ENCODE measurements at places on chromosomes 11 and 22.

GRCh38 chr11:117668321-117668751 lies 128.7 kb downstream of the DSCAML1 start:
- no peak for DNase-seq

DNA sequence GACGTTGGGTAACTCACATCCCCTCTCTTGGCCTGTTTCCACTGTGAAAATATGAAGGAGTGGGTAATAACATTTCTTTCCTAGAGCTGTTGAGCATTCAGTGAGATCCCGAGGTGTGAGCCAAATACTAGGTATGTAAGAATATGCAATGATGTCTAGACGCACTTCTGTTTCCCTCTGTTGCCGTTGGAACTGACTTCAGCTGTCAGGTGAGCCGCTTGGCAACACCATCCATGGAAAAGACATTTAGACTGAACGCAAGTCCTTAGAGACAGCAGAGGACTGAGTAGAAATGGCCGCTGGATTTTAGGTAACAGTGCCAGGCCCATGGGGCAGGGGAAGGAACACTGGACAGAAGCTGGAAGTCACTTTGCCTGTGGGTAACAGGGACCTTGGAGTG lies 29.5 kb upstream of the SHANK2 start:
- DNase-seq = no peak

DNA sequence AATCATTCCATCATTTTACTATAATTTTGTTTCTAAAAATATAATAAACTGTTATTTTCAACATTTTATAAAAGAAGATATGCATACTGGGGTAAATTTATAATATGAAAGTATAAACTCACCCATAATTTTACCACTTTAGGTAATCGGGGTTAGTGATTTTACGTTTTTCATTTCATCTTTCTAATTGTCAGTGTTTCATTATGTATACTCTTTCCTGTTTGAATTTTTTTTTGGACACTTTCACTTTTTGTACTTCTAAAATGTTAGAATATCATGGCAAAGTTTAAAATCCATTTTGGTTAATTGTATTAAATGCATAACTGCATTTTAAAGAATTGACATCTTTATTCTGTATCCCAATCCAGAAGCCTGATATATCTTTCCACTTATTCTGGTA lies 115.8 kb downstream of the METTL15 start:
- no peak for DNase-seq

DNA sequence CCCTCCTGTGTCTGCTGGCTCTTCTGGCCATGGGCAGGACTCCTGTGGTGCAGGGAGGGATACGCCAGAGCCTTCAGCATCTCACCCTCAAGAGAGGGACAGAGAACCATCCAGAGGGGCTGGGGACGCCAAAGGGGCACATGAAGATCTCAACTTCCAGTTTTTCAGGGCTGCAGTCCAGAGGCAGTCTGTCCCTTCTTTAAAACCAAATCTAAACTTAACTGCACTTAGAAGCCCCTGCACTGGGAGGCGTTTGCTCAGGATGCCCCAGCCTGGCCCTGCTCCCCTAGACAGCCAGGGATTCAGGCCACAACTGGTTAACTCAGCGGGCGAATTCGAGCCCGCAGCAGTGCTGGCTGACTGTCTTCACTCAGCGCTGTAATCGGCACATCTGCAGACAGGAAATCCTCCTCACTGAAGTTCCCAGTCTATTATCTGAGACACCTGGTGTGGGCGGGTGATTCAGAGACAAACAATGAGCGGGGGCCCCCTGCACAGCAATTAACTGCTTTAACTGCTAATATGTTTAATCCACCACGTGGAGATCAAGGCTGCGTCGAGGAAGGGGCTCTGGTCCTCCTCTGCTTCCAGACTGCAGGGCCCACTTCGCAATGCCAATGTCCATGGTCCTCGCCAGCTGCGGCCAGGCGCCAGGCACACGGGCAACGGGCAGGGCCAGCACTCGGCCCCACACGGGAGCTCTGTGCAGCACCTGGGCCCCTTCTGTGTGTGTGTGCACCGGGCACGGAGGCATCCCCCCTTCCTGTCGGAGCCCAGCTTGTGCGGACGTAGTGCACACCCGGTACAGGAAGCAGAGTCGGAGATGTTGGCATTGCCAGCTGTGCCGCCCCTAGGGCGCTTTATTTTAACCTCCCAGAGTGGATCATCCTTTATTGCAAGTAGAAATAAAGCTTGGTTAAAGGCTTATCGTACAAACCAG lies 36.9 kb upstream of the GNB1L start:
- DNase-seq = peak; percentile 24

- DNase-seq = no peak
These were observed 174.5 kb downstream of the CEP164 start for GRCh38 chr11:117502015-117502778.
